ENCODE measurements at places on chromosomes 6 and 20. TPM values are rescaled to one million over a fixed set of nuclear protein-coding genes. Genes with fewer than 3 reads are reported as not detected.
A peak's percentile ranks its signal among the peaks of the same experiment; 100 is the strongest.

DNA sequence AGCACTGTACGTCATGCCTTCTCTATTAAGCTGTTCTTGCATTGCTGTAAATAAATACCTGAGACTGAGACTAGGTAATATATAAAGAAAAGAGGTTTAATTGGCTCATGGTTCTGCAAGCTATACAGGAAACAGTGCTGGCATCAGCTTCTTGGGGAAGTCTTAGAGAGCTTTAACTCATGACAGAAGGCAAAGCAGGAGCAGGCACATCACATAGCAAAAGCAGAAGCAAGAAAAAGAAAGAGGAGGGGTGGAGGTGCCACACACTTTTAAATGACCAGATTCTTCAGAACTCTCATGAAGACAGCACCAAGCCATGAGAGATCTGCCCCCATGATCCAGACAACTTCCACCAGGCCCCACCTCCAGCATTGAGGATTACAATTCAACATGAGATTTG, 30.1 kb downstream of the CYB5R4 start:
- no peak for DNase-seq

DNA sequence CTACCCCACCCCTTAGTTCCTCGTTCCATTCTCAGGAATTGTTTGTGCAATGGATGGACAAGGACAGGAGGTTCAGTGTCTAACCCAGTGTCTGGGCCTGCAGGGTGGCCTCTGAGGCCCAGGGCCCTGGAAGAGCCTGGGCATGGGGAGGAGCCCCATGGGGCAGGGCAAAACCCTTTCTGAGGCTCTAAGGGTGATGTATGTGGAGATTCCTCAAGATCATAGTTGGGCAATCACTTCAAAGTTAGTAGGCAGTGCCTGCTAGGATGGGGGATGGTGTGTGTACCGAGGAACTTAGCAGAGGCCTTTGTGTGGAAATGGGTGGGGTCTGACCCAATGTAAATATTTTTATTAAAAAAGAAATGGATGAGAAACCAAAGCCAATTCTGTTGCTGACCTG, 6.7 kb upstream of the C2 start:
- DNase-seq, result no peak

The PDYN gene
- not detected for total RNA-seq

DNA sequence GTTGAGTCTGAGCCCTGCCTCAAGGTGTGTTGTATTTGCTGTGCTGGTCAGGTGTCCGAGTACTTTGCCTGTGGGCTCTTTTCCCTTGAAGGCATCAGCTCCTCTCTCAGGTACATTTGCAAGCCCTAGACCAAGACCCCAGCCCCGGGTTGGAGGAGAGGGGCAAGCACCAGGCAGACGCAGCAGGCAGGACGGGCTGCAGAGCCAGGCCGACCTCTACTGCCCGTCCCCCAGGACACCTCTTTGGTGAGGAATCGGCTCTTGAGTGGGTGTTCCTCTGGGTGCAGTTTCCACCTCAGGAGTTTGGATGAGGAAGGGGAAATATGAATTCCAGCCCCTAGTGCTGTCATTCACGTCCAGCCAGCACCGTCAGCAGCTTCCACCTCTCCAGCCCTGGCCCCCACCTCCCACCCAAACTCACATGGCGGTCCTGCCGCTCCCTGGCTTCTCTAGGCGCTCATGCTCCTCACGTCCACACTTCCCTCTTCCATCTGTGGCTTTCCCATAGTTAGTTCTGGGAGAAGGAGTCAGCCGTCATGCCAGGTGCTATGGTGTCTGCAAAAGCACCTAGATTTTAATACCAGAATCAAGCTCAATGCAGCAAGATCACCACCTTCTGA, 183.9 kb downstream of the DLL1 start:
- no peak for DNase-seq

GRCh38 chr20:53594068-53595017, 704 bp upstream of the ZNF217 start:
- DNase-seq, result peak; percentile 98

DNA sequence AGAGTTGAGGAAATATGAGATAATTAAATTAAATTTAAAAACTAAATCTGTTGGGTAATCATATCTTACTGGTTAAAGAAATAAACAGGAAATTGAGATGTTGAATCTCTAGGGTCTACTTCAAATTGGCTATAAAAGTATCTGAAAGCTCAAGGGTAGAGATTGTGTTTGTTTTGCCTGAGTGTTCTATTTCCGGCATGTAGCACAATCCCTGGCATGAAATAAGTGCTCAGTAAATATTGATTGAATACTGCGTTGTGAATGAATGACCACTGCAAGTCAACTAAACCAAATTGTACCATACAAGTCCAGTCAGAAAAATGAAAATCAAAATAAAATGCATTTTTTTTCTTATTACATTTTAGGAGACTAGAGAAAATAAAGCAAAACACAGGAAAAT, 709.8 kb downstream of the EPM2A start:
- DNase-seq, result no peak

GRCh38 chr6:146775220-146775619, 176.4 kb downstream of the ADGB start:
- DNase-seq, result no peak

- no peak for DNase-seq
Measured at GRCh38 chr6:66435321-66435720, 728.3 kb upstream of the EYS start.

The SLC32A1 gene
- not detected for total RNA-seq

GRCh38 chr6:128686084-128686483, 165.7 kb upstream of the PTPRK start:
- DNase-seq, result no peak

Data from colonic mucosa (tissue), 4 donors.